ENCODE measurements at places on chromosomes 1 and 21.
A peak's percentile ranks its signal among the peaks of the same experiment; 100 is the strongest.

GRCh38 chr1:87151500-87152421 is 176.9 kb upstream of the LMO4 start:
- DNase-seq: no peak

DNA sequence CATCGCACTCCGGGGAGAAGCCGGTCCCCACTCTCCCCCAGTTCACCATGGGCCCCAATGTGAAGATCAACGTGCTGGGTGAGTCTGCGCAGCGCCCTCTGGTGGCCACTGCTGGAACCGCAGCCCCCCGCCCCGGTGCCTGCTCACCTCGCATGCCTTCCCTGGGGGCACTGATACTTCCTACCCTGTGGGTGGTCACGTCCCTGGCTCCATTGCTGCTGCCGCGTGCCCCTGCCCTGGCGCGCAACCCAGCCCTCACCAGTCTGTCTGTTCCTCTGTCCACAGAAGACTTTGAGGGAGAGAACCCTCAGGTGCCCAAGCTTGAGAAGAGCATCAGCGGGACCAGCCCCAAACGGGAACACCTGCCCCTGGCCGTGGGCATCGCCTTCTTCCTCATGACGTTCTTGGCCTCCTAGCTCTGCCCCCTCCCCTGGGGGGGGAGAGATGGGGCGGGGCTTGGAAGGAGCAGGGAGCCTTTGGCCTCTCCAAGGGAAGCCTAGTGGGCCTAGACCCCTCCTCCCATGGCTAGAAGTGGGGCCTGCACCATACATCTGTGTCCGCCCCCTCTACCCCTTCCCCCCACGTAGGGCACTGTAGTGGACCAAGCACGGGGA is 7.6 kb downstream of the EFNA3 start:
- no peak for DNase-seq

GRCh38 chr1:166479052-166479631 is 312.3 kb upstream of the FAM78B start:
- DNase-seq: peak; percentile 10

- DNase-seq: no peak
Measured at GRCh38 chr1:89908672-89909436, 86.1 kb upstream of the ZNF326 start.

- DNase-seq: no peak
Measured at GRCh38 chr1:28147264-28148094, 29.0 kb downstream of the PTAFR start.

DNA sequence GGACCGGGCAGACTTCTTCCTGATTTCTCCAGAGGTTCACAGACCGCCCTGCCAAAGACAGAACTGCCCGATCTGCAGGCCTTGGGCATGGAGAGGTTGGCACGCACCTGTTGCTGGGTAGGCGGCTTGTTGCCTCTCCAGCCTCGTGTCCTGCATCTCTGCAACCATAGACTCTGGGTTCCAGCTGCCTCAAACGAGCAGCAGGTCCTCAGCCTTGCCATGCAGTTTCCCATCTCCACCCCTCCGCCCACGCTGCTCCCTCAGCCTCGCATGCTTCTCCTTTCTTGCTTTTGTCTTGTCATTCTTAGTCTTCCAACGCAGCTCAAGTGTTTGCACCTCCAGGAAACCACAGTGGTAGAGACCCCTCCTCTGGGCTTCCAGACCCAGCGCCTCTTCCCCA is 126.2 kb downstream of the LACTBL1 start:
- no peak for DNase-seq

- no peak for DNase-seq
Measured at GRCh38 chr1:226467443-226467842, 59.5 kb upstream of the PARP1 start.

DNA sequence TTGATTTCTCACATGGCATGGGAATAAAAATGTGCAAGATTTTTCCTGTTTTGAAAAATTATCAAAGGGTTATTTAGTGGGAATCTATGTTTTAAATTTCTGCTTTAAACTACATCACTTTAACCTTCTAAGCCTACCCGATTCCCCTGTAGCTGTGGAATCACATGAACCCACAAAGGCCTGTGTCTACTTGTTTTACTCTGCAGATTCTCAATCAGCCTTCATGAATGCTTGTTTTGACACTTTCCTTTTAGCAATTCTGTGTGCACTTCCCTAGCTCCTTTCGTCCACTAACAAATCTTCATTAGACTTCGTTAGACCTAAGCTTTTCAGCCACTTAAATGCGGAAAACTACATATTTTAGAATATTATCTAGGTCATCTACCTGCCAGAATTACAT is 56.0 kb upstream of the C1orf21 start:
- no peak for DNase-seq

DNA sequence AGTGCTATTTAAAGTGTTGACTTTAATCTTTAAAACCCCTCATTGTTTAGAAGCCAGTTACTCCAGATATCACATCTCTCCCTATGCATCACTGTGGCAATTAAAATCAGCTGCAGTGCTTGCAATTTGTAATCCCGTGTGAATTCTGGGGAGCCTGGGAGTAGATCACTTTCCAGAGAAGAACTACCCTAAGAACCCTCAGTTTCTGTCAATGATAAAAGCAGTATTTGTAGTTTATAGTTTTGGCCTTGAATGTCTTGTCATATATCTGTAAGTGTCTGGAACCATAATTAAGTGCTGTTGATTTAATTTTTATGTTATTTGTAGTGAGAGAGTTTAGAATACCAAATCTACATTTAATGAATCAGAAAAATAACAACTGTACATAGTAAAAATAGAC is 5.5 kb upstream of the SPAG17 start:
- no peak for DNase-seq

GRCh38 chr21:15134701-15135470 is 70.1 kb upstream of the NRIP1 start:
- no peak for DNase-seq

- no peak for DNase-seq
Measured at GRCh38 chr1:103267893-103268292, 159.6 kb upstream of the COL11A1 start.

- DNase-seq: no peak
Measured at GRCh38 chr21:45802956-45803617, 159.6 kb downstream of the PCBP3 start.

DNA sequence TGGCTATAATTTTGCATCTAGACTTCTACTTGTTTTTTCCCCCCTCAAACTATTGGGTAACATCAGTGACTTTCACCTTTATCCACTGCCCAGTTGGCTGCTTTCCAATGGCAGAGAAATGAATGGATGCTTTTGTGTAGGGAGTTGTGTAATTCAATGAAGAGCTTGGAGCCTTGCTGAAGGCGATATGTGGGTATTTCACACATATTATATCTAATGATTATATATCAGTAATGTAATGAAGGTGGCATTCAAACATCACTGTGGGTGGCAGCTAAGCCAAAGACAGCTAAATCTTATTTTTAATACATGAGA is 81.2 kb downstream of the TGFB2 start:
- no peak for DNase-seq

GRCh38 chr1:66679140-66679539 is 73.1 kb upstream of the DYNLT5 start:
- DNase-seq: no peak

Data from NCI-H1105 (cell line).